ENCODE measurements at places on chromosomes 3 and 15.

- no peak for DNase-seq
Observed at GRCh38 chr3:45021524-45022297, 4.4 kb upstream of the CLEC3B start.

- no peak for DNase-seq
Observed at GRCh38 chr3:105828703-105829102, 40.1 kb downstream of the CBLB start.

- no peak for DNase-seq
Observed at GRCh38 chr3:72238010-72238691, 453.2 kb upstream of the PROK2 start.

DNA sequence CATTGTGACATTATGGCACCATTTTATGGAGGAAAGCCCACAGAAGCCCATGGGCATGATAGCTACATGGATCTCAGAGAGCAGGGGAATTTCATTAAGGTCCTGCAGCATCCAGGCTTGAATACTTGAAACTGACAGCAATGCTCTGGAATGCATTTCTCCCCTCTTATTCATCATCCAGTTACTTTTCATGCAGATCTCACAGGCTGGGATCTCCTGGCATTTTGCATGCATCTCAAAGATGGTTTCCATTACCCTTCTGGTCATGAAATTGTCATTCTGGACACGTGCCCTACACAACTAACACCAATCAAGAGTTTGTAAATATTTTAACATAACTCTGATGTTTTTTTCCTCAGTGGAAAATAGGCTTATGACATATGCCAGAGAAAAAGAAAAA lies 32.4 kb downstream of the VGLL3 start:
- no peak for DNase-seq
